ENCODE measurements at places on chromosomes 7 and 10.

DNA sequence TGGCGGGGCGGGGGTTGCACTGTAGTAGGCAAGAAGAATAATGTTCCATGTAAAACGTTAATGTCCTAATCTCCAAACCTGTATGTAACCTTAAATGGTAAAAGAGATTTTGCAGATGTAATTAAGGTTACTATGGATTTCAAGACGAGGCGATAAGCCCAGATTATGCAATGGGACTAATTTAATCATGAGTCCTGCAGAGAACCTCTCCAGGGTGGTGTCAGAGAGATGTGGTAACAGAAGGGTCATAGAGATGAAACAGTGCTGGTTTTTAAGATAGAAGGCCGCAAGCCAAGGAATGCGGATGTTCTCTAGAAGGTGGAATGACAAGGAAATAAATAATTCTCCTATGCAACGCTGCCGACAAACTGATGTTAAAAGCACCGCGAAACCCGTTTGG, 57.1 kb downstream of the UBE3C start:
- no peak for DNase-seq

DNA sequence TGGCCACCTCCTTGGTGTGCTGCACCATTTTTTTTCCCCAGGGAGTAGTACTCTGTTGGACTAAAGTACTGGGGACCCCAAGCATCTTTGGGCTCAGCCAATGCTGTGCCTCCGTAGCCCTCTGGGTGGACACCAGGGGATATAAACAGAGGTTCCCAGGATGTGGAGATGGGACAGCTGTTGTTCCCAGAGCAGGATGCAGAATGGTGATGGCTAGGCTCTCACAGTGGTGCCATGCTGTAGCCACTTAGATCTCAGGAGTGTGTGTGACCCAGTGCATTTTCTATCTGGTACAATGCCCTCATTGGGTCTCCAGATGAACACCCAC, 50.9 kb upstream of the SCIN start:
- DNase-seq, result no peak

- no peak for DNase-seq
These were observed 274.2 kb upstream of the TCERG1L start for GRCh38 chr10:131585761-131586160.

DNA sequence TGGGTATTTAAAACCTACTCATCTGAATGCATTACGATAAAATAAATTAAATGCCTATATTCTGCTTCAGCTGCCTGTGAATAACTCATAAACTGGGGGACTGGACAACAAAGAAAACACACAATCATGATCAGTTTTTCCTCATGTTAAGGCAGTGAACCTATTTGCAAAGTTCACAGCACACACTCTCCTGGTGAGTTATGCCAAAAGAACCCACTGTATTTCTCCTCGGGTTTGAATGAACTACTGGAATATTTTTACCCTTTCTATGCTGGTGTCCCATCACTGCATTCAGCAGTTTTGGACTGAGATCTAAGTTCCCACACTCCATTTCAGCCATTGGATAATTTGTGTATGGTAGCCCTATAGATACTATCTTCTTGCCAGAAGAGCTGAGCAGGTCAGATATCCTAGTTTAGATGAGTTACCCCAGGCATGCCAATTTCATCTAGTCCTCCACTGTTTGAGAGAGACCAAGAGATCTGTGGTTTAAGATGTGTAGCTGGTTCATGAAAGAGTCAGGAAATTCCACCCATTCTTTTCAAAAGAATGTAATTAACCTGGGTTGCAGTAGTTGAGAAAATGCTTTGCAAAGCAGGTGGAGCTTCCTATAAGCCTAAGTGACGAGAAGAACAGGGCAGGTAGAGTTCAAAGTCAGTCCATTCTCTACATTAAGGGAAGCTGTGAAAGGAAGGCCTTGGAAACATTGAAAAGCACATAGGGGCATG, 101.7 kb downstream of the PLXDC2 start:
- no peak for DNase-seq

DNA sequence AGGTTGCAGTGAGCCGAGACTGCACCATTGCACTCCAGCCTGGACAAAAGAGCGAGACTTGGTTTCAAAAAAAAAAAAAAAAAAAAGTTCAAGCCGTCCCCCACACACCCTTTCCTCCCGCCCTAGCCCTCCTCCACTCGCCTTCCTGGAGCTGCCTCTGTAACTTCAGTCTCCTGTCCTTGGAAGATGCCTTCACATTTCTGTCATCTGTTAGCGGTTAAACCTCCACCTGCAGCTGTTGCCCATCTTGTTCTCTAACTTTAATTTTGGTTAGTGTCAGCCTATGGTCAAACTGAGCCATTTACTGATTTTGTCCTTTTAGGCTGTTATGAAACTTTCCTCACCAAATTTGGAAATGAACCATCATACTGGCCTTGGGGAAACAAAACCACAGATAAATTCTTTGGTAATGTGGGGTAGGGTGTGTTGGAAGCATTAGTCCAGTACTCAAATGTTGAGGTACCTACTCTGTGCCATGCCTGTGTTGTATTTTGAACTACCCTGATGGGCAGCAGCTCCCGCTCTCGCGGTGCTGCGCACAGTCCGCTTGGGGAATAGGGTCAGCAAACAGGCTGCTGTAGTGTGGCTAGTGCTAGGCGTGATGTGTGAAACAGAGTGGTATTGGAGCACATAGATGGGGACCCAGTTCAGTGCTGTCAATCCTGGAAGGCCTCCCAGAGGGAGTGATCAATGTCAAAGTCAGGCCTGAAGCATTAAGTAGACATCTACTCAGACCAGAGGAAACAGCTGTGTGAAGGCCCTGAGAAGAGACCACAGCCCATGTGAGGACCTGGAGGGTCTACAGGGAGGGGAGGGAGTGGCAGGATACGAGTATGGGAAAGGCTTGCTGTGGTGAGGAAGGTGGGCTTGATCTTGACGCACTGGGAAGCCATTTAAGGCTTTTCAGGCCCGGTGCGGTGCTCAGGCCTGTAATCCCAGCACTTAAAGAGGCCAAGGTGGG, 26.9 kb downstream of the SFXN4 start:
- DNase-seq, result no peak

GRCh38 chr10:78706726-78707540, 361.8 kb upstream of the ZMIZ1 start:
- no peak for DNase-seq

DNA sequence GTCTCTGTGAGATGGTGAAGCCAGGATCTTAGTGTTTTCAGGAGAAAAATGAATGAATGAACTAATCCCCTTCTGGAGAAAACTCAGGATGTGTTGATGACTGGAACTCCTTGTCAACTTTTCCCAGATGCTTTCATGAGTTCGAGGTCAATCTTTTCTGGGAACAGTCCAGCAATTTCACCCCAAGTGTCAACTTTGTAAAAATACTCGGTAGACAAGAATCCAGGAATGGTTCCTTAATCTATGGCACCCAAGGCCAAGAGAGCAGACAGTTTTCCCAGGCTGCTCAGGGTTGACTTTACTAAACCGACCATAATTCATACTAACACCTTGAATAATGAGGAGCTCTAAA, 31.1 kb upstream of the LYZL1 start:
- no peak for DNase-seq
